ENCODE measurements at places on chromosomes 16 and 17.
A peak's percentile ranks its signal among the peaks of the same experiment; 100 is the strongest.

- DNase-seq: no peak
Observed at GRCh38 chr17:51724043-51724580, 434.4 kb downstream of the CA10 start.

DNA sequence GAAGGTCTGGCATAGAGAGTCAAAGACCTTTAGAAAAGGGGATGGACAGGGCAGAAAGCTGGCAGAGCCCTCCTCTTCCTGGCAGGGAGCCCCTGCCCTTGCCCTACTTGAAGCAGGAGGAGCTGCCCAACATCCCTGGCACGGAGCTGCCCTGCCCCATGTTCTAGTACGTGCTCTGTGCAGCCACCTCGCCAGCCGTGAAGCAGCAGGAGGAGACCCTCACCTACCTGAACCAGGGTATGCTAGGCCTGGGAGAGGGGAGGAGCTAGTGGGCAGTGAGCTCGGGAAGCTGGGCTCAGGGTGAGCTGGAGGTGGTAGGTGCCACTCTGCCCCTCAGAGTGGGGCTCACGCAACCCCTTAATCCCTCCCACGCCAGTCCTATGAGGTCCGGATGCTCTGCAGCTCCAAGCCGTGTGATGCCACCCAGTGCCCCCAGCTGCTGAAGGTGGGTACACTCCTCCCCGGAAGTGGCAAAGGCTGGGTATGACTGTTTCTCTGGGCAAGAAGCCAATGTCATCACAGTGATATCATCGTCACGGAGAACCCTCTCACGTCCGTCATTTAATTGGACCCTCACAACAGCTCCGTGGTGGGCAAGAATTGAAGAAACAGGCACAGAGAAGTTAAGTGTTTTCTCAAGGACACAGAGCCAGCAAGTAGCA, 12.7 kb upstream of the STAC2 start:
- DNase-seq: peak; percentile 81

GRCh38 chr16:27759301-27759871, 209.4 kb downstream of the KATNIP start:
- no peak for DNase-seq

GRCh38 chr17:50614471-50615051, 20.1 kb upstream of the ABCC3 start:
- no peak for DNase-seq

GRCh38 chr17:67753026-67753425, 35.3 kb downstream of the NOL11 start:
- DNase-seq: no peak

GRCh38 chr17:44207743-44208142, 8.1 kb upstream of the ATXN7L3 start:
- DNase-seq: peak; percentile 7

DNA sequence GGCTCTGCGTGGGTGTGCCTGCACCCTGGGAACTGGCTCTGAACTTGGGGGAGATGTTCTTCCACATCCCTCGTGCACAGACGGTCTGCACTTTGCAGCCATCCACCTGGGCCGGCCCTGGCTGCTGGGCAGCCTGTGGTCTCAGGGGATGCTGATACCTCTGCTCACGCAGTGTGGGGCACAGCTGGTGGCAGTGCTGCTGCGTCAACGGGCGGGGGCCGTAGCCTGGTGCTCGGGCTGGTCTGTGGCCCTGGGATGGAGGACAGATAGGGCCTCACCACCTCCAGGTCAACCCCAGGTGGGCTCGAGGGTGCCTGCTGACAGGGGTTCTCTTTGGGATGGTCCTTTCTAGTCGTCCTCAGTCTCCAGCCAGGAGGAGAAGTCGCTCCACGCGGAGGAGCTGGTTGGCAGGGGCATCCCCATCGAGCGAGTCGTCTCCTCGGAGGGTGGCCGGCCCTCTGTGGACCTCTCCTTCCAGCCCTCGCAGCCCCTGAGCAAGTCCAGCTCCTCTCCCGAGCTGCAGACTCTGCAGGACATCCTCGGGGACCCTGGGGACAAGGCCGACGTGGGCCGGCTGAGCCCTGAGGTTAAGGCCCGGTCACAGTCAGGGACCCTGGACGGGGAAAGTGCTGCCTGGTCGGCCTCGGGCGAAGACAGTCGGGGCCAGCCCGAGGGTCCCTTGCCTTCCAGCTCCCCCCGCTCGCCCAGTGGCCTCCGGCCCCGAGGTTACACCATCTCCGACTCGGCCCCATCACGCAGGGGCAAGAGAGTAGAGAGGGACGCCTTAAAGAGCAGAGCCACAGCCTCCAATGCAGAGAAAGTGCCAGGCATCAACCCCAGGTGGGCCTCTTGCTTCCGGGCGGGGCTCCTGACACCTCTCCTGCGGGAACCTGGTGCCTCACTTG, 36.3 kb downstream of the TSC2 start:
- no peak for DNase-seq

DNA sequence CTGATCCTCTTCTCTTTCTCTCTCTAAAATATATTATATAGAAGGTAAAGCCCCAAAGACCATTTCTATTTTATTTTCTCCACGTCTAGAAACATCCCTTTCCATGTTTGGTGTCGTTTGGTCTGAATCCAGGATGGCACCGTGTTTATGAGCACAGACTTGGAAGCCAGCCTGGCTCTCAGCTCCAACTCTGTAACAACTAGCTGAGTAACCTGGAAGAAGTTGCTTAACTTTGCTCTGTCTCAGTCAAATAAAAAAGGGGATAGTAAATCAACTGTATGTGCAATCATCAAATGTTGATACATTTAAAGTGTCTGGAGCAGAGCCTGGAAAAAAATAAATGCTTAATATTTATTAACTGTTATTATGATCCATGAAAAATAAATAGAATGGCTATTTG, 249.8 kb upstream of the MAF start:
- DNase-seq: no peak

GRCh38 chr17:29569245-29569950, 897 bp downstream of the TP53I13 start:
- no peak for DNase-seq

GRCh38 chr17:32297424-32297823, 31.8 kb downstream of the RHBDL3 start:
- no peak for DNase-seq

- no peak for DNase-seq
Observed at GRCh38 chr17:82977606-82978005, 101.8 kb upstream of the METRNL start.

DNA sequence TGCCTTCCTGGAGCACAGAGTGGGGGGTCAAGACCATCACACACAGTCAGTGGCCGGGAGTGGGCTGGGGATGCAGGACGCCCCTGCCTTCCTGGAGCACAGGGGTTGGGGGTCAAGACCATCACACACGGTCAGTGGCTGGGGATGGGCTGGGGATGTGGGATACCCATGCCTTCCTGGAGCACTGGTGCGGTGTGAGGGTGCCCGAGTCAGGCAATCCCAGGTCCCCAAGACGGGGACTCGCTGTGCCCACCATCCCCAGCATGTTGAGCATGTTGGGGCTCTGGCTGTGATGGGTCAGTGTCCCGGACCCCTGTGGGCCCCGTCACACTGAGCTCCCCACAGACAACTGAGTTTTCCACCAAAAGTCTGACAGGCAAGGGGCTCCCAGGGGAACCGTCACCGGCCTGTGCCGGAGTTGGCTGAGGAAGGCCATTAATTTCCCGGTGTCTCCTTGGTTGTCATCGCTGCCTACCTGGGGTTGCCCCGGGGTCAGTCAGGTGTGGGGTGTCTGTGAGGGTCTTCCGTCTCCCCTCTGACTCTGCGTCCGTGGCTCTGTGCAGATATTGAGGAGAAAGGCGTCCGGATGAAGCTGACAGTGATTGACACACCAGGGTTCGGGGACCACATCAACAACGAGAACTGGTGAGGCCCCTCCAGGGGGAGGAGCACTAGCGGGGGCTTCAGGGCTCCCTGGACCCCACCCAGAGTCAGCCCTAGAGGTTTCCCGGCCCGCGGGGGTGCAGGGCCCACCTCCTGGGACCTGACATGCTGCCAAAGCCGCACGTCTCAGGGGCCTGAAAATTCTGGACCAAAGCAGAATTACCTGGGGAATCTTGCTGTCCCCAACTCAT, 347.1 kb downstream of the SEC14L1 start:
- no peak for DNase-seq

GRCh38 chr17:75524970-75525805, at the start of gene LLGL2:
TSS of gene LLGL2 (plus strand) at chr17:75525697. CDS start at chr17:75543427, 17,730 bp downstream.
- peak; percentile 74 for DNase-seq

All from CD8-positive, alpha-beta T cell (primary cell).